ENCODE measurements at places on chromosomes 12 and 14. TPM values are rescaled to one million over a fixed set of nuclear protein-coding genes. Genes with fewer than 3 reads are reported as not detected.

DNA sequence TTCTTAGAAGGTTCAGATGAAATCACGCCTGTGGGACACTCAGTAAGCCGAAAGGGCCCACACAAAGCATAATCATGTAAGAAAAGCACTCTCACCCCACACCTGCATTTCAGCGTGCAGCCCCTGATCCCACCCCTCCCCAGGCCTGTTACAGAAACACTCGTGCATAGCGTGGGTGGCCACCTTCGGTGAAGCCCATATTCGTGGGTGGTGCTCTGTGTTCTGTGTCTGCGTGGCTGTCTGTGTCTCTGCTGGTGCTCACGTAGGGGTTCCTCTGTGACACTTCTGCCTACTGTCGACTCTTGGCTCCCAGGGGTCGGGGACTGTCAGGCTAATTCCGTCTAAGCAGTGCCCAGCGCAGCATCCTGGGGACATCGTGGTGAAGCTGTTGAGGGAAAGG is 74.0 kb downstream of the B4GALNT3 start:
- DNase-seq, result no peak

DNA sequence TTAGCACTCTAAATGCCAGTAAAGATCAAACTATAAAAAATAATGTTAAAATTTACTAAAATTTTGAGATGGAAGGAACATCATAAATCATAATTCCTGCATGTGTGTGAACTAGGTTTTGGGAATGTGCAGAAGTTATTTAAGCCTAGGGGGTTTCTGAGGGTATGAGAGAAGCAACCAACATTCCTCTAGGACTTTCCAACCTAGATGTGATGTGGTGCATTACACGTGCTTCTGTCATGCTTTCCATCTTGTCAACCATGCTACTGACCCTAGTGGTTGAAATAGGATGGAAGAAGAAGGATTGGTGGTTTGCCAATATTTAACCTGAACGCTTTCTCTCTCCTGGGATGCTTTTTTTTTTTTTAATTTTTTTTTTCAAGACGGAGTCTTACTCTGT is 209.3 kb downstream of the AEBP2 start:
- DNase-seq, result no peak

- DNase-seq, result no peak
Observed at GRCh38 chr14:21309238-21309636, 29.4 kb downstream of the RPGRIP1 start.

DNA sequence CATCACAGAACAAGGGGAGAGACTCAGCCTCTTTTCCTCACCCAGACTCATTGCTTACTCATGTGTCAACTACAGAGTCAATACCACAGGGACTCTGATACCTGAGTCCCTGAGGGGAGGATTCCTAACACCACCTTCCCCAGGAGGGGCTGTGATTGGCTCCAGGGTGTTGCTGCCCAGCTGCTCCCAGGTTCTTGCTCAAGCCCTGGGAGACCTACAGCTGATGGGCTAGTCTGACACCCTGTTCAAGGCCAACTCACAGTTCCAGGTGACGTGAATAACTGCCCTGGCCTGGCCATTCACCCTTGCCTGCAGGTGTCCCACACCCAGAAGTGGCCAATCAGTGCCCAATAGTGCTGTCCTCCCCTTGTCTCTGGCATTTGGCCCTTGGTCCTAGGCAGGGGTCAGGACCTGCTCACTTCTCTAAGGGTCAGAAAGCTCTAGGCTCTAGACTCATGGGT is 8.6 kb downstream of the SPRYD4 start:
- no peak for DNase-seq

Gene LTBP2
- 2.8 TPM for polyA plus RNA-seq

Measured in brain (organoid and tissue), 16 donors.